CD4-positive, alpha-beta T cell (primary cell): ENCODE measurements at places on chromosomes 2 and 18.

GRCh38 chr2:11286323-11286722 is 58.1 kb downstream of the ROCK2 start:
- DNase-seq: no peak

DNA sequence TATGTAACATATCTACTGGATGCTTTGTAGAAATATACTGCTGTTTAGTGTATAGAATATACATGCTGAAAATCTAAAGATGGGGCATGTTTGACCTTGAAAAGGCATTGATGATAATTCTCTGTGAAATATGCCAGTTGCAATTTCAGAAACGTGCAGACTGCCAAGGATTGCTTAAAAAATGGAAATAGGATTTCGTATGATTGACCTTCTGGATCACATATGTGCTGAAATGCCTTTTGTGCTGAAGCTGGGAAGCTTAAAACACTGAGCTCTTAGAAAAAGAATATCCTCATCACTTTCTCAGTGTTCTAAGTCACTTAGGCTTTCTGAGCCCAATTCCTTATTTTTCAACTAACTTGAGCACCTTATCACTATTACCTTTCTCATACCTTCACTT is 14.3 kb downstream of the NYAP2 start:
- no peak for DNase-seq

DNA sequence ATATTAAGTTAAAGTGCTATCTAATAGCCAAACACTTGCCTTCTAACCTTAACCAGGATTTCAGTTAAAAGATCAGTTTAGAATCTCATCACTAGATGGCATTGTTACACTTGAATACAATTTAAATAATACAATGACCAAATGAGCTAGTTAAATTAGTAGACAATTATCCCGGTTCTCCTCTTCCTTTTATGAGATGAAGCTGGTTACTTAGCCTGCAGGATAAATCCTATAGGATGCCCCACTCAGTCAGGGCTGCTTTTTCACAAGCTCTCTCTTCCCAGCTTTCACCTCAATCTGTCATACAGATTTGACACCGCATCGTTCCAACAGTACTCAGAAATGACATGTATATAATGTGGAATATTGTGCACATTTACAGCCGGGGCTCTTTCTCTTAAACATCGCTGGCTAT is 678.8 kb downstream of the KCNJ3 start:
- no peak for DNase-seq

DNA sequence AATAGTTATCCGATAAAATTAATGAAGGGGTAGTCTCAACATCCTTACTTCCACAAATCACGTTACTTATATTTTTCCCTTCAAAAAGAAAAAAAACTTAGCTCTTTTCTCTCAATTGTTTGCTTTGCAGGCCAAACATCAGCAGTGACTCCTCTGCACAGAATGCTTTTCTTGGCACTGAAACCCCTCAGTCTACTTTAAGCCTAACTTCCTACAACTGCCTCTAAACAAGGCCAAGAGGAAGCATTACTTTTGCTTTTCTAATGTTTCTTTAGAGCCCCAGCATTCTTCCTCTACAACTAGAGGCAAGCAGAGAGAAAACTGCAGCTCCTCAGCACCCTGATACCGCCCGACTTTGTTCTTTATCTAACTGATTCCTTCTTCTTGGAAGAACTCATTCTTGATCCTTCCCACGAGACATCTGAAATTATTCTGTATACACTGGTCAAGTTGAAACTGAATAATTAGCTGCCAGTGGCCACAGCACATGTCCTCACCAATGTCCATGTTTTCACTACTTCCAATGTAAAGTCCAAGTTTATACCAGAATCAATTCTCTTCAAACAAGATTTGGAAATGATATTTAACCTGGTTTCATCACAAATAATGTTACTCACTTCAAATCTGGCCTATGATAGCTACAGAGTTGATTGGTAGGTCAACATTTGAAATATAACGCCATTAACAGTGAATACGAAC is 55.3 kb downstream of the DTNB start:
- DNase-seq: no peak

GRCh38 chr2:218607436-218608115 is at the start of gene PLCD4:
TSS of gene PLCD4 (plus strand) at chr2:218607899. CDS start at chr2:218615740, 7,841 bp downstream.
- no peak for DNase-seq

DNA sequence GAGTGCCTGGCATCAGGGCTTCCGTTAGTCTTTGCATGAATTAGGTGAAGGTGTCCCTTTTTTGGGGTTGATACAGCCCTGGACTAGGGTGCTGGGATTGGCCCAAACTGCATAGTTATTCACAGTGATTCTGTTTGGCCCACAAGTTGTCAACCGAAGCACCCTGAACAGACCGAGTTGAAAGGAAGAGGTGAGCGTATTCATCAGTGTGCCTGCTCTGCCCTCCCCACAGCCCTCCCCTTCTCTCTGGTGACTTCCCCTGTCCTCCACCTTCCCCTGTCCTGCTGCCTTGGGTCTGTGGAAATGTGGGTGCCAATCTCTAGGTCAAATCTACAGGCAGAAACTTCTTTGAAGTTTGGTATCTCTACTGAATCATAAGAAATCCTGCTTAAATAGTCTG is 330.5 kb downstream of the DYSF start:
- no peak for DNase-seq

- no peak for DNase-seq
These were observed 63.1 kb downstream of the FECH start for GRCh38 chr18:57523171-57523956.

DNA sequence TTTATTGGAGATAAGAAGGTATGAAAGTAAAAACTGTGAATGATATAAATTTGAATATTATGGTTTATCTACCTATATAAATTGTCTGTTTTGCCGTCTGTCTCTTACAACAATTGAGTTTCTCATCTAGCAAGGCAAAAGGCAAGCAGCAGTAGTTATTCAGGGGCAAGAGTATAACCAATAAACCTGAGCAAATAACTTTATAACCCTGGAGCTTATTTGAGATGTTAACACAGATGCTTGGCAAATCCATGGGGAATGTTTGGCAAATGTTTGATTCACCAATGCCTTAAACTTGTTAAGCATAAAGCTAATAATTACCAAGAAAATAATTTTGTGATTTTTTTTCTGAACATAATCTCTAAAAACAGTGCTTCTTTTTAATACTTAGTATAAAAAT is 9.9 kb upstream of the EPHA4 start:
- DNase-seq: no peak

- DNase-seq: no peak
These were observed 2.5 kb upstream of the RHOB start for GRCh38 chr2:20444101-20444992.

- no peak for DNase-seq
These were observed 116.8 kb upstream of the PKDCC start for GRCh38 chr2:41930807-41931566.
